ENCODE measurements at places on chromosomes 5 and 9.

- DNase-seq = no peak
Measured at GRCh38 chr9:104836767-104837166, 72.8 kb downstream of the NIPSNAP3B start.

DNA sequence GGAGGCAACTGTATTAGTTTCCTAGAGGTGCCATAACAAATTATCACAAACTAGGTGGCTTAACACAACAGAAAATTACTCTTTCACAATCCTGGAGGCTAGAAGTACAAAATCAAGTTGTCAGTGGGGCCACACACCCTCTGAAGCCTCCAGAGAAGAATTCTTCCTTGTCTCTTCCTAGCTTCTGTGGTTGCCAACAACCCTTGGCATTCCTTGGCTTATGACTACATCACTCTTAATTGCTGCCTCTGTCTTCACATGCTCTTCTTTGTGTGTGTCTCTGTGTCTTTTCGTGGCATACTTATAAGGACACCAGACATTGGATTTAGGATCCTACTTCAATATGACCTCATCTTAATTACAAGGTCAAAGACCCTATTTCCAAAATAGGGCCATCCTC is 327.5 kb downstream of the CHSY3 start:
- no peak for DNase-seq

DNA sequence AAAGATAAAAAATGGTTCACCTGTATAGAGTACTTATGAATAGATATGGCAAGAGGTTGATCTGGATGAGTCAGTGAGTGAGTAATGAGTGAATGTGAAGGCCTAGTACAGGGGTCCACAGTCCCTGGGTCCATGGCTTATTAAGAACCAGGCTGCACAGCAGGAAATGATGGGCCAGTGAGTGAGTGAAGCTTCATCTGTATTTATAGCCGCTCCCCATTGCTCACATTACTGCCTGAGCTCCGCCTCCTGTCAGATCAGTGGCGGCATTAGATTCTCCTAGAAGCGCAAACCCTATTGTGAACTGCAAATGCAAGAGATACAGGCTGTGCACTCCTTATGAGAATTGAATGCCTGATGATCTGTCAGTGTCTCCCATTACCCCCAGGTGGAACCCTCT is 307.7 kb upstream of the ZNF608 start:
- DNase-seq = no peak

- DNase-seq = no peak
Measured at GRCh38 chr5:118956727-118957126, 31.6 kb downstream of the DTWD2 start.

GRCh38 chr5:133467826-133468463 is 144.4 kb downstream of the FSTL4 start:
- DNase-seq = no peak

DNA sequence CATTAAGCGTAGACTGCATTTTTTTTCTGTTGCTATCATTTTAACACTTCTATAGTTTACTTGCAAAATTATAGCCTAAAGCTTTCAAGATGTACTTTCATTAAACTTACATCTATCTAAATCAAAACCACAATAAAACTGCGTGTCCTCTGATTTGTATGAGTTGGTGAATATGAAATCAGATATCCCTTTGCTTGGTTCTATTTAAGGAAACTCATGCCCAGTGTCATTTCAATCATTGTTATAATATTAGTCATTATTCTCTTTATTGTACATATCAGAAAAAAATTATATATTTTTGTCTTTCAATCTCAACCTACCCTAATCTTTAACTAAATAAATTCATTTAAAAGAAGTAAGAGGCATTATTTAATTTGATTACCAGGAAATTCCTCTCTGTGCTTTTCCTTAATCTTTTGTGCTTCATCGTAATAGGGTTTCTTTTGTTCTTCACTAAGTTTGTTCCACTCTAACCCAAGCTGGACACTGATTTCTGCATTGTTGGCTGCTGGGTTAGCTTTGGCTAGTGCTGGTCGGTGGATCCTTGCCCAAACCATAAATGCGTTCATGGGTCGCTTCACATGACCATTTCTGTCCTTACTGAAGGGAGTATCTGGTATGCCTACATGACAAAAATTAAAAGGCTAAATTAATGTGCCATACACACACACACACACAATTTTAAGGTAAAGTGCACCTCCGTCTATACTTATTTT is 3.8 kb downstream of the SOX30 start:
- DNase-seq = no peak

DNA sequence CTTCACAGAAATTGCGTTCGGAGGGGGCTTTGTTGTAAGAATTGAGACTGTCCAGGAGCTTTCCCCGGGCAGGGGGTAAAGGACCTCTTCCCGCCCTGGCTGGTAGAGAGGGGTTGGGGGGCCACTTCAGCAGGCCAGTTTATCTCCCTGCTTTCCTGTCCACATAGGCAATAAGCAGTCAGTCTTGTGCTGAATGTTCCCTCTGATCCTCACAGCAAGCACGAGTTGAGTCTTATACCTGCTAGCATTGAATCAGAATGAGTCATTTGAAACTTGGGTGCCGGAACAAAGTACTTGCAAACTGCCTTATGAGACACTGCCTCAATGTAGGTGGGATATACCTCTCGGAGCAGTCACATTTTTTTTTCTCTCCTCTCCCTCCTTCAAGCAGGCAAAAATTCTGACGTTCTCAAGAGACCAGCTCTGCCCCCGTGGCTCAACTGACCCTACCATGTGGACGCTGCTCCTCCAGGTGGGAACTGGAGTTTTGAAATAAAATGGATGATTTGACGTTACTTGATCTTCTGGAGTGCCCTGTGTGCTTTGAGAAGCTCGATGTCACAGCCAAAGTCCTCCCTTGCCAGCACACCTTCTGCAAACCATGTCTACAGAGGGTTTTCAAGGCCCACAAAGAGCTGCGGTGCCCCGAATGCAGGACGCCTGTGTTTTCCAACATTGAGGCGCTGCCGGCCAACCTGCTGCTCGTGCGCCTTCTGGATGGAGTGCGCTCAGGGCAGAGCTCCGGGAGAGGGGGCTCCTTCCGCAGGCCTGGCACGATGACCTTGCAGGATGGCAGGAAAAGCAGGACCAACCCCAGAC is 1.3 kb downstream of the SH3RF2 start:
- no peak for DNase-seq

GRCh38 chr9:76810377-76810957 is 46.2 kb downstream of the PCA3 start:
- DNase-seq = no peak

DNA sequence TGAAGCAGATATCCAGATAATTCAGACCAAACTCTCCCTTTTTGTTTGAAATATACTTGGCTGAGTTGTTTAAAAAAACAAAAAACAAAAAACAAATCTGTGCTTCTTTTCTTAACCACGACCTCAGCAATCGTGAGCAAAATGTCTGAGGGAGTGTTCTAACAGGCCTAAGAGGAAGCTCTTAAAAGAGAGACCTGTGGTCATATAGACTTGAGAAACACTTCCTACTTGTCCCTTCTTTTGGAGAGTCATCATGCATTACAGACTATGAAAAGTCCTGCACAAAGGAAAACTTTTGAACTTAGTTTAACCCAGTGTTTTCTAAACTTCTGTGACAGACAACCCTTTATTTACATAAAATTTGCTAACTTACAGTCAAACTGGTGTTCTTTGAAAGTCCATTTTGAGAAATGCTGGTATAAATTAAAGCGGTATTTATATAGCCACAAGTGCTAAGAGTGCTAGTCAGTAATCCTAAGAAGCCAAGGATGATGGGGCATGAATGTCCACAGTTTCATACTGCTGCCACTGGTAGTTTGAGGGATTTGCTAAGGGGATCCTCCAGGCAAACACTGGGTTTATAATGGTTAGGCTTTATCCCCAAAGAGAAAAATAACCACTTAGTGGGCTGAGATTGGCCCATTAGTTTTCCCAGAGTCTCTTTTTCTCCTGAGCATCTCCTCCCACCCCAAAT is 199.8 kb downstream of the LRRC70 start:
- no peak for DNase-seq

- no peak for DNase-seq
Measured at GRCh38 chr5:172276214-172276613, 7.3 kb downstream of the UBTD2 start.

DNA sequence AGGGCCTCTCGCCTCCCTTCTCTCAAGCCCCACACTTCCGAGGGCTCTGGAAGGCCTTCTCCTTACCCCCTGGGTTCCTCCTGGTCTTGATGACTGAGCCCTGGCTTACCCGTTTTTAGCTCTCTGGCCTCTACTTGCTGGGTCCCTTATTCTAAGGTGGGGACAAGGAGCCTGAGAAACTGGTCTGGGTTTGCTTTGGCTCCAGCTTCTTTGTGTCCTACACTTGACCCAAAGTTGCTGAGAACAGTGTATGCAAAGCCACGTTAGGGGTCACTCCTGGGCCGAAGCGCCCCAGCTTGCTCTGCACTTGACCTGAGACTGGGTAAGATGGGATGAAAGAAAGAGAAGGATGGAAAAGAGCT is 788 bp downstream of the ZNF346 start:
- no peak for DNase-seq

DNA sequence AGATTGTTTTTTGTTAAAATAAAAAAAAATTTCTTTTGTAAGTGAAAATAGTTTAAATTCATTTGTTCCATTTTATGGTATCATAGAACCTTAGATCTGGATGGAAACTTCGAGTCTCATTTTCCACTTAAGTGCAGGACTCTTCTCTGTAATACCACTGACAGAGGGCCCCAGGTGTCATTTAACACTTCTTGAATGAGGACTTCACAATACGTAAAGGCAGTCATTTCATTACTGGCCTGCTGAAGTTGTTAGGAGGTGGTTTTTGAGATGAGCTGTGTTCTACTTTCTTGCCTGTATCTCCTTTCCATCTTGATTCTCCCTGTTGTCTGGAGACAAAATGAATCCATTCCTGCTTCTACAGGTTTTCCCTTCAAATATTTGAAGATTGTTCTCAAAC is 455.3 kb downstream of the DMRT2 start:
- DNase-seq = no peak

DNA sequence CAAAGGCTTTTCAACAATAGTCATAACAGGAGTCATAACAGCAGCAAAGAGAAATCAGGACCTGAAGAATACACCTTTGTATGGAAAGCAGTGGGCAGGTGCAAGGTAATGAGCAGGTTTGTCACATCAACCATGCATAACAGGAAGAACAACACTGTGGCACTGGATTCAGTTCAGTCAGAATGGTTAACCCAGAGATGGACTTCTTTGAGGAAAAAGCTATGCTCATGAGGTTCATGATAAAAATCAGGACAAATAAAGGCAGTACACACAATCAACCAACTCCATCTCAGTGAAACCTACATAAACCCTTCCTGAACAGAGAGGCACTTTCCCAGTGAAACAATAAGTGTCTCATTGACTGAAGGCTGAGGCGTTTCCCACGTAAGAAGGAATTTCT is 27.0 kb downstream of the ABITRAM start:
- no peak for DNase-seq

- DNase-seq = no peak
Measured at GRCh38 chr5:91245871-91246270, 137.2 kb downstream of the ARRDC3 start.

- DNase-seq = no peak
Measured at GRCh38 chr5:2280318-2280717, 397.6 kb upstream of the IRX4 start.

DNA sequence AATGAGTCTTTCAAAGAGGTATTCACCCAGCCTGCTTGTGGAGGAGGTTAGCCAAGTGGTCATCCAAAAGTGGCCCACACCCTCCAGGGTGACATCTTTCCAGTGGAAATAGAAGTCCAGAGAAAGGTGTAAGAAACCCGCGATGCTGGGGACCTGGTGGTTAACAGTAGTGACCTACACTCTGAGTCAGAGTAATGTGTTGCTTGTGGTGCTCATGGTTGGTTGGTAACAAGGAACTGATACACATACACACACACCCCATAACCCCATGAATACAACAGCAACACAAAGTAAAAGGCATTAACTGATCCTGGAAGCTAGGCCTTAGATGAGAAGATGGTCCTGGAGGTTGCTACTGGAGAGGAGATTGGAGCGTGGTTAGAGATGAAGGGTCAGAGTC is 26.9 kb downstream of the MRPS30 start:
- DNase-seq = no peak

GRCh38 chr9:127968042-127968441 is 12.7 kb downstream of the EEIG1 start:
- no peak for DNase-seq

DNA sequence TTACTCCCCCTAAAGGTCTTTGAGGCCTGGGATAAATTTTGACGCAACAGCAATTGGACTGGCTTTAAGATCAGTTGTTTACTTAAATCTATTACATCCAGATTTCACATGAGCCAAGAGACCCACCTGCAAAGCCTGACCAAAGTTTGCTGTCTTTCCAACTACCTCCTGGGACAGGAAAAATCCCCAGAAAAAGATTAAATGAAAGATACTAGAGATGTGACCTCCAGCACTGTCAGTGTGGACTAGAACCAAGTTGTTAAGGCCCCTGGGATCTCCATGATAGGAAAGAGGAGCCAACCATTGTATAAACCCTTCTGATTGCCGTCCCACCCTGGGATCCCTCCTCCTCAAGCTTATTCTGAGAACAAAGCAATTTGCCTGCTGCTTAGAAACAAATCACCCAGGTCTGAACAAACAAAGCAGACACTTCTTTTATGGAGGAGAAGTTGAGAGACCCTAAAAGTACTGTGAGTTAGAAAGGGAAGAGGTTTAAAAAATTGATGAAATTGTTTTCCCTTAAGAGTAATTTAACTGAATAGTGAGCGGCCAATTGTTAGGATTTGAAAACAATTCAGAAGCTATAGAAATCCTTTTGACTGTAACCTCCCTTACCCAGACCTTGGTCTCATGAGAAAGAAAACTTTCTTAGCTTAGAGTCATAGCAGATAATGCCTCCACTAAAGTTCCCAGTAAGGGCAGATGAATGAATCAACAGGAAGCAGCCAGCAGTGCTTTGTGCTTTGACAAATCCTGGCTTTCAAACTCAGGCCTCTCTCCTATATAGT is 255.2 kb downstream of the TMEM167A start:
- DNase-seq = no peak

GRCh38 chr9:126125177-126125576 is 201.5 kb upstream of the MVB12B start:
- no peak for DNase-seq

- DNase-seq = no peak
Measured at GRCh38 chr9:119884438-119884837, 515.2 kb upstream of the BRINP1 start.

DNA sequence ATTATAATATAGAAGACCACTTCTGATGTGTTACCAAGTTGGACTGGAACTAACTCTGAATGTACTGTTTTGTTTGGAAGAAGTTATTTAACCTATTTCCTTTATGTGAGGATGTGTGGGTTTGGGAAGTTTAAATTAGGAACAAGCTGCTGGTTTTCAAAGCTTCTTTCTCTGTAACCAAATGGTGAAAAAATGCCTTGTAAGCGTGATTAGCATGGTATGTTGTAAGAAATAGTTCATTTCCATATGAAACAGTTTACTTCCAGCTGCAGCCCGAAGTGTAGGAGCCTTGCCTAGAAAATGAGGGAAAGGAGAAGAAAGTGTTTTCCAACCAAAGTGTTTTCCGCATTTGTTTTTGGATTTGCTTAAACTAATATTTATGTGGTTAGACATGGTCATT is 36.0 kb downstream of the TTC1 start:
- DNase-seq = no peak
